Stimulated activated CD4-positive, alpha-beta T cell treated with anti-CD3 and anti-CD28 coated beads, Interleukin-12 subunit alpha, Interleukin-12 subunit beta, amount 100 ng/mL, for 24 hours (primary cell): ENCODE measurements at places on chromosomes 6 and 20.

- DNase-seq = no peak
Observed at GRCh38 chr20:23079016-23079351, 7.1 kb downstream of the CD93 start.

GRCh38 chr6:159116343-159116742 lies 52.9 kb upstream of the FNDC1 start:
- DNase-seq = no peak

- no peak for DNase-seq
Observed at GRCh38 chr6:142478117-142478516, 176.3 kb downstream of the ADGRG6 start.

DNA sequence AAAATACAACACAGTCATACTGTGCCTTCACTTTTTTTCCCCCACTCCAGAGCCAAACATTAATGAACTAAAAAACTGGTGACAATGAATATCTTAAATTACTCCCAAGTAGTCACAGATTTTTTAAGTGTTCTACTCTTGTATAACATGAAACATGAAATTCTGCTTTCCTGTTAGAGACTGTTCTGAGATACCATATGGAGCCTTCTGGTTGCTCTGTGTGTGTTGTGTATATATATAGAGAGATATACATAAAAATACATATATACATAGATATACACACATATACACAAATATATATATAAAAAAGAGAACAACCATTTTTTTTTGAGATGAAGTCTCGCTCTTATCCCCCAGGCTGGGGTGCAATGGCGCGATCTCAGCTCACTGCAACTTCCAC lies 63.5 kb downstream of the NUDT3 start:
- no peak for DNase-seq

GRCh38 chr6:106512968-106513574 lies 116.2 kb downstream of the RTN4IP1 start:
- DNase-seq = no peak

GRCh38 chr6:169112483-169113320 lies 140.9 kb downstream of the THBS2 start:
- DNase-seq = no peak

DNA sequence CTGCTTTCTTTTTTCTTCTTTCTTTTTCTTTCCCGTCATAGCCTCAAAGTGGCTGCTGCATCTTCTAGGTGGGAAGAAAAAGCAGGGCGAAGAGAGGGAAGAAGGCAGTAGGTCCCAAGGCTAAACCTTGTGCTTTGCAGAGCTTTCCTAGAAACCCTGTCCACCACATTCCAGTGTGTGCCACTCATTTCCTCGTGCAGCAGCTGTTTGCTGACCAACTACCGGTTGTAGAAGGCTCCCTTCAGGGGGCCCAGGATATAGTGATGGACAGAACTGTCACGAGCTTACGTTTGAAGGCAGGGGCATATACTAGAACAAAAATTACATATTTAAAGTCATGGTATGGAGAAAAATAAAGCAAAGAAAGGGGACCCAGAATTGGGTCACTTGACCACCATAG lies 103.0 kb downstream of the SASH1 start:
- no peak for DNase-seq

DNA sequence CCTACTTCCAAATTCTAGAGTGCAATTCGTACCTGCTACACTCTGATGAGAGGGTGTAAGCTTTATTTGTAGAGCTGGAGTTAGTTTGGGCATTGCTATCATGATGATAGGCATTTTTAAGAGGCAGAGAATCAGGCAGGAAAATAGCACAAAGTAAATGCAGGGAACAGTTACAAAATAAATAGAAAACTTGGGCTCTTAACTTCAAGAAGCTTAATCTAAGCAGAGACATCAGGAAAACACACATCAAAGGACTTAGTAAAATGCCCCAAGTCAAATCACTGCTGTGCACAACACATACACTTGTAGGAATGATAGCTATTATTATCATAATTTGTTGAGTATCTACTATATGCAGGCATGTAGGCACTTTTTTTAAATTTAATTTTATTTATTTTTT lies 381.2 kb downstream of the CD83 start:
- DNase-seq = no peak

- DNase-seq = no peak
Observed at GRCh38 chr6:11770546-11771466, 7.8 kb downstream of the ADTRP start.

DNA sequence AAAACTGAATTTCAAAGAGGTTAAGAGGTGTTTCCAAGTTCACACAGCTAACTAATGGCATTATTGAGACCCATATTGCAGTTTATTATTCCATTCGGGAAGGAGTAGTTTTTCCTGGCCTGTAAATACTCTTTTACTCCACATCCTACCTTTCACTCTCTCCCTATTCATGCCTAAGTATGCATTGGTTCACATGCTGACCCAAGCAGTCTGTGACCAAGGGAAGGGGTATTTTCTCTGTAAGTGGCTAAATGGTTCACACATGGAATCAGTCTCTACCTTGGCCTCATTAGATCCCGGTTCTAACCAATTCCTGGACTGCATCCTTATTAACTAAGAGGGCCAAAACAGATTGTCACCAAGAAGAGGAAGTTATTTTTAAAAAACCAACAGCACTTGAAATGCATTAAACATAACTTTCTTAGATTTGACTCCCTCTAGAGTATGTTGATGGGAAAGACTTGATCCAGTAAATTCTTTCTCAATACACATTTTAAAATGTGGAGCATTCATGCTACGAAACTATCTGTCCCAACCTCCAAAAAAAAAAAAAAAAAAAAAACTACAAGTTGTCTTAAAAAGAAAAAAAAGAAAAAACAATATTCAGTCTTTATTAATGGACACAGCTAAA lies 17.8 kb upstream of the RSPO3 start:
- DNase-seq = no peak

DNA sequence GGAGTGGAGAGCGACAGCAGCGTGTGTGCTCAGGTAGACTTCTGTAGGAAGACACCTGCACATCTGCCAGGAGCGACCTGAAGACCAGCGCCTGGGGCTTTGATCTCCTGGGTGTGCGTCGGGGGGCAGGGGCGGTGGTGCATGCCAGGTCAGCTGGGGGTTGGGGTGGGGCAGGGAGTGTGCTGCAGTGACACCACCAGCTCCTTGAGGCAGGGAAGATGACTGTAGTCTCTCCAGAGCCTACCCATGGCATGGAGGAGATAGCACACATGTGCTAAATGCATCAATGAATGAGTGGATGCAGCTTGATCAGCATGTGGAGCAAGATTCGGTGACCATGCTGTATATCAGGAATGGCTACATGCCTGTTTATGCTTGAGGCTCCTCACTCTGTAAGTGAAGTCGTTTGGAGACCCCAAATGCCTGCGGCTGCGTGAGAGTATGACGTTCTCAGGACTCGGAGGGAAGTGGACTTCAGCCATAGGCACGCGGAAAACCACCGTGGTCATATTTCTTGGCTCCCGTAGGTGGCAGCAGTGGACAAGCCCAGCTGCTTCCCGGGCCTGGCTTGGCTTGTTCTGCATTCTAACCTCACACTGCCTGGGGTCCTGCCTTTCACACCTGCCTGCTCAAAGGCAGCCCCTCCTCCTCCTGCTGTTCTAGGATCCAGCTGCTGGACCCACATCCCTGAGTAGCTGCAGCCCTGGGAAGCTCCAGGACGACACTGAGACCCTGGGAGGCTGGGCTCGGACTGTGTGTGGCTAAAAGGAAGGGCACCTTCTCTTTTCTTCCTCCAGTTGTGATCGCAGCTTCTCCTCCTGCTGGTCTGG lies 39.4 kb upstream of the KCNK16 start:
- DNase-seq = peak; percentile 6

GRCh38 chr20:37447688-37448087 lies 73.4 kb upstream of the NNAT start:
- DNase-seq = no peak

DNA sequence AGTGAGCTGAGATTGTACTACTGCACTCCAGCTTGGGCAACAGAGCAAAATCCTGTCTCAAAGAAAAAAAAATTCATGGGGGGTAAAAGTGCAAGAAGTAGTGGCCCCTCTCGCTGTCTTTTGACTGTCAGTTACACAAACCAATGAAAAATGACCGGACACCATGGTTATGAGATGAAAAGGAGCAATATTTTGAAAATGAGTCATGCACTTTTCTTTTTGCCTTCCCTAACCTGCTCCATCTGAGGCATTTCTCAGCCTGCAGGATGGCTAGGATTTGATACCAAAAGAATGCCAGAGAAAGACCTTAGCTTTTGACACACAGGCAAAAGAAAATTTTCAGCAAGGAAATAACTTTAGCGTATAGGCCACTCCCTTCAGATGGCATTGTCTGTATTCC lies 181.7 kb upstream of the ARID1B start:
- DNase-seq = no peak

- DNase-seq = peak; percentile 49
Observed at GRCh38 chr6:45419571-45420082, 41.9 kb upstream of the SUPT3H start.

DNA sequence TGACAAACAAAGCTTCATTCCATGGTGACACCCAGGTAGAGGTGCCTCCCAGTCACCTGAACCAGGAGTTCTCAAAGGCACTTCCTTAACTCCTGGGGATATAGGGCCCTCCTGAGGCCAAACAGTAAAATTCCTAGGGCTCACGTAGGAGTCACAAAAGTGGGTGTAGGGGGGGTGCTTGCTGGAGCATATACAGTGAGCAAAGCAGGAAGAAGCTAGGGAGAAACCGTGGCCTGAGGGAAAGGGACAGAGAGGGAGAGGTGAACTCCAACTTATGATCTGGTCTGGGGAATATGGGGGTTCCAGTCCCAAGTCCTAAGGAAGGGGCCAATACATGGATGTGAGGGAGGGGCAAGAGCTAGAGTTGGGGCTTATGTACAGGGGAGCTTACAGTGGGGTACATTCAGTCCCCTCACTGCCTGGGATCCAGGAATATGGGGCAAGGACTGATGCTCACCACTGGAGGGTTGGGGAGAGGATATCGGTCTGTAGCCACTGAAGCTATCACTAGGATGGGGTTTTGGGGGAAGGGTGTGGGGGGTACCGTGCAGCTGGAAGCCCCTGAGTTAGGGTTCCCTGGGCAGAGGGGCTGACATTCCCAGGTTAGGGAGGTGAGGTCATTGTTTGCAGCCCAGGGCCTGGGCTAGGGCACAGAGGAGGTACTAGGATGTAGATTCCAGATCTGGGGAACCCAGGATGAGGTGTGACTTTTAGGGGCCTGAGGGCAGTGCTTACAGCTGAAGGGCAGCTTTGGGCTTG lies 950 bp downstream of the PEDS1 start:
- DNase-seq = no peak
